ENCODE measurements at places on chromosomes 5 and 9. TPM values are rescaled to one million over a fixed set of nuclear protein-coding genes. Genes with fewer than 3 reads are reported as not detected.

The FAXDC2 gene
- 41.9 TPM for total RNA-seq

The PCDHA1 gene
- total RNA-seq: not detected

The SSNA1 gene
- 68.0 TPM for total RNA-seq

The PCDHA5 gene
- total RNA-seq: 0.64 TPM

The PCDHGB4 gene
- 3.2 TPM for total RNA-seq

The C5orf46 gene
- not detected for total RNA-seq

The EPB41L4B gene
- 17.7 TPM for total RNA-seq

The TAF1L gene
- total RNA-seq: not detected

The ARSI gene
- total RNA-seq: 7.5 TPM

The TPPP gene
- total RNA-seq: 9.6 TPM

The TOR2A gene
- 19.5 TPM for total RNA-seq

The PLPP7 gene
- total RNA-seq: 2.3 TPM

The ALDH7A1 gene
- total RNA-seq: 34.2 TPM

The EFNA5 gene
- total RNA-seq: 16.9 TPM

The DCANP1 gene
- total RNA-seq: not detected

The PTCD2 gene
- total RNA-seq: 7.6 TPM

The PCDHB12 gene
- 2.6 TPM for total RNA-seq

The LRRTM2 gene
- 0.38 TPM for total RNA-seq

The C9orf43 gene
- 0.73 TPM for total RNA-seq

The TRAPPC13 gene
- 20.2 TPM for total RNA-seq
